Lung (tissue), 17 donors: ENCODE measurements at places on chromosomes 12 and 14.

- DNase-seq = no peak
These were observed 4.7 kb upstream of the LHX5 start for GRCh38 chr12:113476176-113476986.

GRCh38 chr14:38079886-38080285 is 127.8 kb upstream of the SSTR1 start:
- DNase-seq = no peak

GRCh38 chr12:84070292-84070691 is 842.3 kb downstream of the SLC6A15 start:
- no peak for DNase-seq

GRCh38 chr12:96526110-96526509 is 36.7 kb downstream of the CFAP54 start:
- DNase-seq = no peak

DNA sequence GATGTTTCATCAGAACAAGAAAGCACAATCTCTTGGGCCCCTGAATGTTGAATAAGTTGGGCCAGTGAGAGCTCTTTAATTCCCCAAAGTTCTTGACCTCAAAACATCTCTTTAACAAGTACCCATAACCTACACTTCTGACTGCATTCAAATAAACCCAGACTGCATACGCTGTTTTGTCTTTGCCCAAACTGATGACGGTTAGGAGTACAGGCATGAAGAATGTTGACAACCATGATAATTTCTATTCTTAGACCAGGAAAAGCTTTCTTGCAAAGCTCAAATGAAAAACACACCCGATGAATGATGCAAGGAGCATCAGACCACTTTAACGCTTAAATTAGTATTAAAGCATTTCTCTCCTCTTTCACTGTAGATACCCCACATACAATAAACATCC is 11.7 kb upstream of the RAB3IP start:
- DNase-seq = no peak

DNA sequence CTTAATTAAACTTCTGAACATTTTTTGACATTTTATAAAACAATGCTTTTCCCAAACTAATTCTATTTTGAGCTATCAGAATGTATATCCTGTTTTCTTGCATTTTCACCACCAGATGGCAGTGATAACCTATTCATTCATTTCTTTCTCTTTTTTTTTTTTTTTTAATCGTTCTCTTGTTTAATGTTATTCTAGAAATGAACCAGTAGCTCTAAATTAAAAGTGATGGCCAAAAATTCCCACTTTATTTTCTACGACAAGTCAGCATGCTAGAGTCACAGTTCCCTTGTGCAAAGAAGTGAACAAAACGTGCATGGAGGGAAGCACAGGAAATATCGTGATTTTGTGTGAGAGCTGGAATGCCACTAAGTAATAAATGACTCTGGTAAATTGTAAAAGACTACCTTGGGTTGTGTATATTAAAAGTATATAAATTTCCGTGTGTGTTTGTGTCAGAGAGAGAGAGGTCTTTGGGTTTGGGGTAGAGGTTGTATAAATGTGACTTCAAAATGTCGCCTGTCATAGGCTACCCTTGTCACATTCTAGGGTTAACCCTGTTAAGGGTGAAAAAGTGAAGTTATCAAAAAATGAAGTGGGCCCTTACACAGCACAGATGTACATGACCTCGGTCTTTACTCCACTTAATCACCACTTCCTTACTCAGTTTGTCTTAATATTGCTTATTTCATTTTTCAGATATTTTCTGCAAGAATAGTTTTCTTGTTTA is 40.4 kb upstream of the LDHB start:
- DNase-seq = peak; percentile 81

GRCh38 chr12:76480796-76481195 is 78.8 kb downstream of the OSBPL8 start:
- DNase-seq = no peak

DNA sequence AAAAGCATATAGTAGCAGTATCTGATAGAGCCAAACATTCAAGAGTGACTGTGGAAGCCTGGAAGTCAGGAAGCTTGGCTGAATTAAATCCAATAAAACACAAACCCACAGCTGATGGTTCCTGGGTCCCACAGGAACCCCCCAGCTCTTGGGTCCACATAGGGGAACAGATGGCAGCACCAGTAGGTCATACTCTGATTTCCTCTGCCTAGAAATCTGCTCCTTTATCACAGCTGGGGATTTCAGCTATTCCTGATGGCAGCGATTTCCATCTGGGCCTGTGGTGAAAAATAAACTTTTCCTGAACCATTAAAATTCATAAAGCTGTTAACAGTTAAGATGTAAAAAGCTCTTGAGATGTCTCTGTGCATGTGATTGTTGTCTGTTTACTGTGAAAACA is 202.0 kb upstream of the FRMD6 start:
- DNase-seq = no peak

- DNase-seq = peak; percentile 70
These were observed 211.7 kb upstream of the FKBP4 start for GRCh38 chr12:2583091-2583497.

GRCh38 chr12:67758119-67758518 is 109.6 kb downstream of the DYRK2 start:
- no peak for DNase-seq

DNA sequence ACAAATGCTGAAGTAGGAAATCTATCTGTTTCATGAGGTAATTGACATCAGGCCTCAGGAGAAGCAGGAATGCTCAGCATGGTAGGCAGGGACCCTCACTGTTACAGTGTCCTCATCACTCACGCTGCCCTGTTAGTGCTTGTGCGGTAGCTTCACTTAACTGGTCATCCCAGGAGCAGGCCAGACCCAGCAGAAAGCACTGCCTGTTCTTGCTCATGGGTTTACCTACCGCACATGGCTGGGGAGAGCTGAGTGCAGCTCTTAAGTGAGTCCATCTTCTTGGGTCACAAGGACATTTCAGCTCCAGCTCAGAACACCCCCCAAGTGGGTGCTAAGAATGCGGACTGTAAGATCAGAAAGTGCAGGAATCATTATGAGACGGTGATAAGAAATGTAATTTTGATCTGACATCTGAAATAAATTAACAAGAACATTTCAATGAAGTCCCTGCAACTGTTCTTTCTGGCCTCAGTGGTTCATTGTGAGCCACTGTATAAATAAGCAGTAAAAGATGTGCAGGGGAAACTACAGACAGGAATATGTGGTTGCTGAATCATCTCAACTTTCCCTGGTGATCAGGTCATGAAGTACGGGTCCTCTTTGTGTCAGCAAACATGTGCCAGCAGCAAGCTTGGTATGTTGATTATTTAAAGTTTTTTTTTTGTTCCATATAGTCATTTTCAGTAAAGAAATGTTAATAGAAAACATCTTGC is 757.7 kb upstream of the TMEM132C start:
- DNase-seq = no peak
